ENCODE measurements at places on chromosomes 2 and 18.

DNA sequence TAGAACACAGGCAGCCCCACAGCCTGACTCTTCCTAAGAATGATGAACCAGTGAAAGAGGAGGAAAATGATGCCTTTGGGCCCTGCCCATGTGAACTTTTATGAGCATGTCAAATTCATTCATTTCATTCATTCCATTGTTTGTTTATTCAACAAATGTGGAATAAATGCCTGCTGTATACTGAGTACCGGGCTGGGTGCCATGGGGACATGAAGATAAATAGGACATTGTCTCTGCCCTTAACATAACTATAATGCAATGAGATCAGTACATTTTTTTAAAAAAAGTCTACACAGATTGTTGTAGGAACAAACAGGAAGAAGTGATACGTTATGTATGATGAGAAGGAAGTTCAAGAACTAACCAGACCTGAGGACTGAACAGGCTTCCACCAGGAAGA, 14.7 kb downstream of the MREG start:
- no peak for DNase-seq

GRCh38 chr2:20423847-20424246, 23.0 kb upstream of the RHOB start:
- DNase-seq: no peak

- DNase-seq: no peak
These were observed 843.6 kb downstream of the SUCLG1 start for GRCh38 chr2:83615511-83615910.

GRCh38 chr2:75010571-75010970, 52.1 kb downstream of the POLE4 start:
- DNase-seq: no peak

Measured in activated T-cell treated with anti-CD3 and anti-CD28 coated beads for 1 hour (primary cell).